ENCODE measurements at places on chromosomes 1 and 21. TPM values are rescaled to one million over a fixed set of nuclear protein-coding genes. Genes with fewer than 3 reads are reported as not detected.

Gene RNU1-4
- total RNA-seq, result 2,332 TPM

- no peak for DNase-seq
These were observed 15.1 kb upstream of the TUT4 start for GRCh38 chr1:52567943-52568342.

DNA sequence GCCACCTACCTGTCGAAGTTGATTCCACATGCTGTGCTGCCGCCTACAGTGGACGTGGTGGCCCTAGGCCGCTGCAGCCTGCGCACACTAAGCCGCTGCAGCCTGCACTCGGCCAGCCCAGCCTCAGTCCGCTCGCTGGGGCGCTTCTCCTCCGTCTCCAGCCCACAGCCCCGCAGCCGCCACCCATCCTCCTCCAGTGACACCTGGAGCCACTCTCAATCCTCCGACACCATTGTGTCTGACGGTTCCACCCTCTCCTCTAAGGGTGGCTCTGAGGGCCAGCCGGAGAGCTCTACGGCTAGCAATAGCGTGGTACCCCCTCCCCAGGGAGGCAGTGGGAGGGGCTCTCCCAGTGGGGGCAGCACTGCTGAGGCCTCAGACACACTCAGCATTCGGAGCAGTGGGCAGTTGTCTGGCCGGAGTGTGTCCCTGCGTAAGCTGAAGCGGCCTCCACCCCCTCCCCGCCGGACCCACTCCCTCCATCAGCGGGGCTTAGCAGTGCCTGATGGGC lies 46.9 kb downstream of the YARS1 start:
- DNase-seq, result no peak

DNA sequence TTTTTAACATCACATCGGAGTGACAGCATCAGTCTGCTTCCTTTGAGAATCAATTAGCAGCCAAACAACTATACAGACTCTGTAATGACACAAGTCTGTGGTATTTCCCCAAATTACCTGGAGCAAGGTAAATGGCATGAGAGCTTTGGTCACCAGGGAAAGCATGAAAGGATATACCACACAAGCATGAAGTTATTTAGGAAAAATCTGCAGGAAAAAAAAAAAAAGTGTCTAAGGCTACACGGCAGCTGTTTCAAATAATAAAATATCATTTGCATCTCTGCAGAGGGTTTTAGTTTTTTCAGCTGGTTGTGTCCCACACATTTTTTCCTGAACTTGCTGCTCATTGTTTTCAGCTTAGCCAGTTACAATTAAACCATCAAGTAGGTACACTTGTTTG lies 234.7 kb downstream of the TTLL7 start:
- DNase-seq, result no peak

Gene NFASC
- total RNA-seq, result 4.8 TPM

Gene ANKRD45
- total RNA-seq, result 0.28 TPM

DNA sequence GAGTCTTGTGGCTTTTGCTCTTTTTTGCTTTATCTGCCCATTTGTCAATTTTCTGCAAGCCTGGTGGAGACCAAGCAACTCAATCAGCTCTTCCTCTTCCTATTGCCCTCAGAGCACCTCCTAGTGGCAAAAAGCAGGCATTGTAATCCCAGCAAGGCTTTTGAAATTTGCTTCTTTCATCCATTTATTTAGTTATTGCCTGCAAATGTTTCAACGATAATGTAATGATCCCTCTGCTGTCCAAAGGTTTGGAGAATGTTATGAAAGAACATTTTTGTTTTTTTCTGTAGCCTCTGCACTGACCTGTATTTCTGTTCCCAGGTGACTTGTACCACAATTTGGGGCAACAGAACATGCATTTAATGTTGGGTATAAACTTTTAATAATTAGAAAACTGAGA lies 127.8 kb downstream of the GABPA start:
- DNase-seq, result no peak

- no peak for DNase-seq
These were observed 17.0 kb downstream of the C1orf198 start for GRCh38 chr1:230851291-230851691.

Gene CRP
- 1.3 TPM for total RNA-seq

DNA sequence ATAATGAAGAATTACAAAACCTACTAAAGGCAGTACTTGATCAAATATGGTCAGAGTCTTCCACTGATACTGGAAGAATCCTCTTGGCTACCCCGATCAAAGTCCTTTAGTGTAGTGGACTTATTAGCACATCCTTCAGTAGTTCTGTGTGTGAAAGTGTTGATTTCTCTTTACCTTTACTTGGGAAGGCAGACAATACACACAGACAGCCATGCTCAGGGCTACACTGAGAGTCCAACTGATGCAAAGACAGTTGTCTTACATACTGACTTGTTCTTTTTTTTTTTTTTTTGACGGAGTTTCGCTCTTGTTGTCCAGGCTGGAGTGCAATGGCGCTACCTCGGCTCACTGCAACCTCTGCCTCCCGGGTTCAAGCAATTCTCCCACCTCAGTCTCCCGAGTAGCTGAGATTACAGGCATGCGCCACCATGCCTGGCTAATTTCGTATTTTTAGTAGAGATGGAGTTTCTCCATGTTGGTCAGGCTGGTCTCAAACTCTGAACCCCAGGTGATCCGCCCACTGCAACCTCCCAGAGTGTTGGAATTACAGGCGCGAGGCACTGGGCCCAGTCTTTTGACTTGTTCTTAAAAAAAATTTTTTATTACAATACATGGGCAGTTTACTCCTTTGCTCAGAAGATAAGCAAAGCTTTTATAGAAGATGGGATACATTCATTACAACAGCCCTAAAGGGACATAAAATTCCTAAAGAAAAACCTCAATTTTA lies 3.5 kb upstream of the PTTG1IP start:
- no peak for DNase-seq

DNA sequence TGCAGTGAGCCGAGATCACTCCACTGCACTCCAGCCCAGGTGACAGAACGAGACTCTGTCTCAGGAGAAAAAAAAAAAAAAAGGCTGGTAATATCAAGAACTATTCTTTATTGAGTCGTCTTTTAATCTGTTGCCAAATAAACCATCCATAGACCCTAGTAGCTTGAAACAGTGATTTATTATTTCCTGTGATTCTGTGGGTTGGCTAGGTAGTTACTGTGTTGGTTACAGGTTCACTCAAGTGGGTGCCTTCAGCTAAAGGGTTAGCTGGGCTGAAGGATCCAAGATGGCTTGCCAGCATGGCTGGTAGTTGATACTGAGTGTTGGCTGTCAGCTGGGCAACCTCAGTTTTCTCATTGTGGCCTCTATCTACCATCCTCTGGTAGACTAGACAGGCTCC lies 9.2 kb downstream of the TLCD4 start:
- DNase-seq, result no peak

DNA sequence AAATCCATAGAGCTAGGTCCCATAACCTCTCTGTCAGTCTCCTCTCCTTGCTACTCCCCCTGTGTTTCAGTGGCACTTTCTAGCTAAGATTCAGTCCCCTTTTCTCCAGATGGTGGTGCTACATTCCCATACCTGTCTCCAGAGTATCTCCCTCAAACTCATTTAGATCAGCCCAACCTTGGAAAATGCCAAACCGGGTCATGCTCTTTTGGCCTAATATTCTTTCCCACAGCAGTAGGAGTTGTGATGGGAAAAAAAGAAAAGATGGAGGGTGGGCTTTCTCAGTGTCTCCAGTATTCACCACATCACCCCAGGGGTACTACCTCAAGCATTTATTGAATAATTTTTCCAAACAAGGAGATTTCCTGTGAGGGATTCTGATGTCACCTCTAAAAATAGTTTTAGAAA lies 3.2 kb upstream of the RXFP4 start:
- DNase-seq, result no peak

GRCh38 chr1:9346566-9346965 lies 53.9 kb downstream of the SPSB1 start:
- no peak for DNase-seq

DNA sequence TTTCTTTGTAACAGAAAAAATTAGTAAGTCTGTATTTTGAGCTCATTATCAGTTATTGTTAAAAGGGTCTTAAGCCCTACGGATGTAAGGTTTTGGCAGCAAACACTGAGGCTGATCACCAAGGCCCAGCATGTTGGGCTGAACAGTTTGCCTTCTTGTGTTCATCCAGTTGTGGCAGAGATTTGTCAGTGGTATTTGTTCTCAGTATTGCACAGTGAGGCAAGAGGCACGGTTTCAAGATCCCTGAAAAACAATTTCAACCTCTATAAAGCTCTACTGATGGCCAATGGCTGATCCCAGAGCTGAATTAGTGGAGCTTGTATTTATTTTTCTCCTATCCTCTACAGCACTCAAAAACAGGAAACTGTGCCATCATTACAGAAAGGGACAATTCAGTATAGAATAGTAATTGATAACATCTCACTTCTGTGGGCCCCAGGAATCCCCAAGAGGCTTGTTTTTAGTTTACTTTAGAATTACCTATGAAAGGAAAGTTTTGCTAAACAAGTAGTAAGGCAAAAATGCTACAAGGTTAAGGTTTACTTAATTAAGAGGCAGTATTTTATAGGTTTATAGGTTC lies 191.8 kb upstream of the RAB4A start:
- no peak for DNase-seq

- DNase-seq, result no peak
These were observed 83.1 kb upstream of the SOD1 start for GRCh38 chr21:31576428-31576827.

Gene STRIP1
- total RNA-seq, result 12.4 TPM

DNA sequence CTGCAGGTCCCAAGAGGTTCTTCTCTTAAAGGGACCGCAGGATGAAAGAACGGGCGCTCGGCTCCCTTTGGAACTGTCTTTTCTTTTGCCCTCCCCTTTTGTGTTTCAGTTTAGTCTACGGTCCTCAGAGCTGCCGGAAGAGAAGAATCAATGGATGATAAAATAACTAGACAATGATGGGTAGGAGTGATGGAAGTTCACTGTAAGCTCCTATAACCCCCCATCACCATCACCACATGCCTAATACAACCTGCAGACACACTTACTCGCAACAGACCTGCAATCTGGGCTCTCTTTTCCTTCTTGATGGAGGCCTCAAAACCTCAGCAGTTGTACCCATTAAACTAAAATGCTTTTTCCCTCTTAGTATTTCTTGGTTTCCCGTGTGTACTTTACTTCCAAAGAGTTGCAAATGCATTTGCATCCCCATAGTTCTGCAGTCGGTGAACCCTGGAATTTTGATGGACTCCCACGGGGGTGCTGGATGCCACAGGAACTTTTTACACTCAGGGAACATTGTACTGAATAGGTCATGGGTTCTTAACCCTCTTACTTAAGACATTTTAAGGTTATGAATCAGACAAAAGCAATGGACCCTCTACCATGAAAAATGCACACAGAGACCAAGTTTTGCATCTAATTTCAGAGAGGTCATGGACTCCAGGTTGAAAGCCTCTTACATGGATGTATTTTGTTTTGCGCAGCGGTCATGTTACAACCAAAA lies 633 bp upstream of the RFX5 start:
- DNase-seq, result no peak

- peak; percentile 49 for DNase-seq
These were observed 30.1 kb downstream of the EDN2 start for GRCh38 chr1:41454406-41454805.

Gene TMEM61
- 1.4 TPM for total RNA-seq

DNA sequence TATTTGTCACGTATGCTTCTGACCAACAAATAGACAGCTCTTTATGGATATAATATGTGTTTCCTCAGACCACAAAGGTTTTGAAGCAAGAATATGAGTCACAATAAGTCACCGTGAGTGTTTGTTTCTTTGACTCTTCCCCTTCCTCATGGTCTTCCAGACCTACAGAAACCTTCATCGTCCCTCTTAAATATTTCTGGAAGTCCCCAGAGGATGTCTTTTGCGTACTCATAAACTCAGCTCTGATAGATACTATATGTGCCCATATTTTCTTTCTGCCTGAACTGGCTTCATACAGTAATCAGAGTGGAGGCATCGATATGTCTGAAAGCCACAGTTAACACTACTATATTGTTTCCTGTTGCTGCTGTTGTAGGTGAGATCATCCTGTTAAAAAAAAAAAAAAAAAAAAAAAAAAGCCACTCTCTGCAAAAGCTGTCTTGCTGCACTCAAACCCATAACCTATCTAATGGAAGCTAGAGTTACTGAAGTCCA lies 38.4 kb downstream of the ADAMTS1 start:
- no peak for DNase-seq

DNA sequence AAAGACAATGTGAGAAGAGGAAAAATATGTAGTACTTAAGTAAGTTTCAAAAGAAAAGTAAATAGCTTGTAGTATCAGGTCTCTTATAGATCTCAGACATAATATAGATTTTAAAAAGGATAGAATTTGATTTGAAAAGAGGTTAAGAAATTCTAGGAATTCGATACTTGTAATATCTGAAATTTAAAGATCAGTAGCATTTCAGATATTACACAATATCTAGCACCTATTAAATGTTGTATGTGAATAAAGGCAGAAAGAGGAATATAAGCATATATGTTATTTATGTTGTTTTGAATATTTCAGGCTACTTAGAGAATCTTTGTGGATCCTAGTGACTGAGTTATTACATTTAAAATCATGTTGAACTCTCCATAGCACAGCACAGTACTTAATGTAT lies 35.0 kb upstream of the METTL18 start:
- no peak for DNase-seq

Gene ANP32E
- 4.8 TPM for total RNA-seq

Gene LRRC38
- total RNA-seq, result not detected

- DNase-seq, result no peak
These were observed 224.0 kb downstream of the KIF26B start for GRCh38 chr1:245378745-245379144.

Gene B3GALT2
- total RNA-seq, result 0.20 TPM

Gene MAP10
- total RNA-seq, result 2.0 TPM

DNA sequence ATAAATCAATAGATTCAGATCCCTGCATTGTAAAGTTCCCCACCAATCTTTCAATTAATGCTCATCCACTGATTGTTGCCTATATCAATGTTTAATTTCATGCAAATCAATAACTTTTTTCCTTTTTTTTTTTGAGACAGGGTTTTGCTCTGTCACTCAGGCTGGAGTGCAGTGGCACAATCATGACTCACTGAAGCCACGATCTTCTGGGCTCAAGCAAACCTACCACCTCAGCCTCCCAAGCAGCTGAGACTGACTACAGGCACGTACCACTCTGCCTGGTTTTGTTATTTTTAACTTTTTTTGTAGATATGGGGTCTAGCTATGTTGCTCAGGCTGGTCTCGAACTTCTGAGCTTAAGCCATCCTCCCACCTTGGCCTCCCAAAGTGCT lies 25.7 kb downstream of the DIO1 start:
- no peak for DNase-seq

DNA sequence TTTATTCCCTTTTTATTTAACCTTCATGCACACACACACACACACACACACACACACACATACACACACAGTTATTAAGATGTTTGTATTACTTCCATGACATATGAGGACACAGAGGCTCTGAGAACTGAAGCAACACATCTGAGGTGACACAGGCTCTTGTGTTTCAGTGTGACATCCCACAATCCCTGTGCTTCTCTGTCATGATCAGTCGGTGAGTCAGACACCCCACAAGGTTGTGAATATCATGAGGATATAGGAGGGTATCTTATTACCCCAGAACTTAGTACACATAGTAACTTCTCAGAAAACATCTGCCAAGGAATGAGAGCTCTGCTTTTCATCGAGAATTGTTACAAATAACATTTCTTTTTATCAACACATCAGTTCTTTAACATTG lies 459.3 kb downstream of the PLPP3 start:
- DNase-seq, result no peak

- no peak for DNase-seq
These were observed 7.4 kb upstream of the CELSR2 start for GRCh38 chr1:109241841-109242345.

All from pancreas (tissue), 10 donors.